ENCODE measurements at places on chromosomes 6 and 20. TPM values are rescaled to one million over a fixed set of nuclear protein-coding genes. Genes with fewer than 3 reads are reported as not detected.

Gene LTB
- not detected for total RNA-seq

Gene CST2
- total RNA-seq = not detected

Gene MGME1
- 5.1 TPM for total RNA-seq

Gene POM121L2
- not detected for total RNA-seq

Gene SRSF12
- total RNA-seq = 1.2 TPM

Gene HMGN4
- 85.3 TPM for total RNA-seq

Gene ISM1
- total RNA-seq = not detected

Gene HLA-DRB5
- under 0.01 TPM for total RNA-seq

Gene SIM1
- total RNA-seq = 0.72 TPM

Gene OPRM1
- not detected for total RNA-seq

Gene GATA5
- total RNA-seq = not detected

Gene DEFB124
- not detected for total RNA-seq

Gene CARMIL1
- 15.1 TPM for total RNA-seq

Gene BLOC1S5
- total RNA-seq = 12.4 TPM

Gene MLN
- not detected for total RNA-seq

Gene RIMS1
- not detected for total RNA-seq

Gene EPPIN
- not detected for total RNA-seq

Gene SYNDIG1
- not detected for total RNA-seq

Gene TFAP2D
- total RNA-seq = not detected

Gene FAM83C
- total RNA-seq = under 0.01 TPM

Gene HLA-G
- 11.1 TPM for total RNA-seq

Gene LY6G6F
- total RNA-seq = not detected

Gene HLA-DOB
- total RNA-seq = 0.72 TPM

Gene CGAS
- total RNA-seq = 9.2 TPM

Gene ECT2L
- under 0.01 TPM for total RNA-seq

Gene ZNF334
- total RNA-seq = 1.2 TPM

Gene DLL1
- total RNA-seq = 1.7 TPM

Gene PPP1R16B
- total RNA-seq = 0.43 TPM

Gene SLC17A3
- not detected for total RNA-seq

Gene DEFB115
- total RNA-seq = not detected

Gene RNF144B
- 127 TPM for total RNA-seq

Gene POPDC3
- total RNA-seq = 4.3 TPM

Gene SLC22A16
- total RNA-seq = not detected

Gene GPLD1
- total RNA-seq = 0.21 TPM

Gene SLC35D3
- under 0.01 TPM for total RNA-seq

Gene MEP1A
- total RNA-seq = not detected

Gene RAD21L1
- not detected for total RNA-seq

Gene MYLIP
- 2.4 TPM for total RNA-seq

Gene EPB41L1
- total RNA-seq = 7.2 TPM

Gene TREM2
- 2.8 TPM for total RNA-seq

All from tracheal epithelial cell (primary cell).